Psoas muscle (tissue), 8 donors: ENCODE measurements at places on chromosomes 2 and 18.

GRCh38 chr2:226836548-226836885 lies 663 bp downstream of the RHBDD1 start:
- DNase-seq, result no peak

DNA sequence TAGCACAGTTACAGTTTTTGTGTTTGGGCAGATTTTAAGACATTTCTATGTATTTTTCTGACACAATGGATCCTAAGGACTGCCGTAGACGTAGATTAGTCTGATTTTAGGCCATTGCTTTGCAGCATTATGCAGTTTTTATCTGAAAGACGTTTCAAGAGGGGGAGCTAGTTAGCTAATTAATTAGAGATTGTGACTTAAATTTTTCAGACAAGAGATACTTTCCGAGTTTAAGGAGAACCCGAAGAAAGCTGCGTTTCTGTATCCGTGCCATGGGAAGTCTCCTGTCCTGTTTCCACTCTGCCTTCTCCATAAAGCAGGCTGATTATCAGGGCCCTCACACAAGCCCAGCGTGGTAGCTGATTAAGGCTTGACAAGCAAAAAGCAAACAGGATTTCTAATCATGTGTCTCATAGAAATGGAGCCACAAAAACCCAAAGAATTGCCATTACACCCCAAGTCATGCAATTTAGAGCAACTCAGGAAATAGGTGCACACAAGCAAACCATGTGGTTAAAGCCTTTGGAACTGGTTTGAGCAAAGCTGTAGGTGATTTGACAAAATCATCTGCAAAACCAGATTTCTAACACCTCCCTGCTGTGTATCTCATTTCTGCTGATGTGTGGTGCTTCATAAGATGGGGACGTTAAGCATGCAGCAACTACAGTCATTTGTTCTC lies 808.1 kb downstream of the RNF144A start:
- DNase-seq, result no peak

DNA sequence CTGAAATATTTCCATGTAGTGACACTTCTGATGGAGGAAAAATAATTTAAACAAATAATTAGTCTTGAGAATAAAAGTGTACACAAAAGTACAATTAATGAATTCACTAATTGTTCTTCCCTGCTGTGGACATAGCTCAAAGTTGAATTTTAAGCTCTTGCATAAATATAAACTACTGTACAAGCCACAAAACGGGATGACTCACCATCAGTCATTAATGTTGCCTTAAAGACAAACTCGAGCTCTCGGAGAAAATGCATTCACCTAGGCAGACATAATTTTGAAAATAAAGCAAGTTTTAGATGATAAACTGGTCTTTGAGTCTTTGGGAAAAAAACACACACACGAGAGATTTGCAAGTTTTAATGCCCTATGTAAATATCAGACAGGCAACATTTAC lies 436.4 kb downstream of the ZNF521 start:
- no peak for DNase-seq

- DNase-seq, result no peak
These were observed 53.3 kb downstream of the INHBB start for GRCh38 chr2:120398996-120399888.

DNA sequence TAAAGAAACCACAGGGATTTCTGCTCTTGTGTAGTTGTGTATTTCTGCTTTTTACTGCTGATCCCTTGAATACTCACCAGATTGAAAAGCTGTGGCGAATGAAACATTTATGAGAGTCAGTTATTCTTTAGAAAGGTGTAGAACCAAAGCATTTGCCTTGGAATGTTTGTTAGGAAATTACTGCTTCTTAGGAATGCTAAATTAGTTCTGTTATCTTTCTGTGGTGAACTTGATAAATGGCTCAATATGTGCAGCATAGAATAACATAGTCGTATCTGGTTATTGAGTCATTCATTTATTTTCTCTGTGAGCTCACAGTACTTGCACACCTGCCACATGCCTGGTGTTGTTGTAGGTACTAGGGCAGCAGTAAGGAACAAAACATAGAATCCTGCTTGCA lies 57.0 kb upstream of the FAM237A start:
- no peak for DNase-seq

DNA sequence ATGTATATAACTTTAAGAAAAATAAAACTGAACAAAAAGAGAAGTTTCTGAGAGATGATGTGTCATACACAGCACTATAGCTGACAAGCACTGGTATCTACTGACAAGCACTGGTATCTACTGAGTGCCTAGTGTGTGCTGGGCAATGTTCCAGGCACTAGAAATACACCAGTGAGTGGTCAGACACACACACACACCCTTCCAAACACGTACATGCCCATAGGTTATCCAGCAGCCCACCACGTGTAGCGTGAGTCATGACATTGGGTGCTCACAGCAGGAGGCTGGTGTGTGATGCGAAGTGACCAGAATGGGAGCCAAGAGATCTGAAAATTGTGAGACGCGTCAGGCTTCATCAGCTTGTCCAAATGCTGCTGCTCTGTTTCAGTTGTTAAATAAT lies 12.2 kb upstream of the GNAL start:
- no peak for DNase-seq

DNA sequence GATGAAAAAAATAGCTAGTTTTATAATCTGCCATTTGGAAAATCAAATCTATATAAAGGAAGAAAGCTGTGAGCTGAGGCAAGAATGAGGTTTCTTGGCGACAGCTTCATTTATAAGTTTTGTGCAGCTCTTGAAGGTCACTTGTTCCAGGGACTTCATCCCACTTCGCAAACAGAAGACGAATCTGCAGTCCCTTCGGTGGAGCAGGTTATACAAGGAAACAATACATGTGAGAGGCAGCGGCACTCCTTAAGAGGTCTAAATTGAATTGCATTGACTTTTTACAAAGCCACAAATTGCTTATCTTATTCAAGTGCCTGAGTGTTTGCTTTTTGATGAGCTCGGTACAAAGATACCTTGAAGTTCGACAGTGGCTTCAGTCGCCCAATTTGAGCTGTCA lies 72.2 kb downstream of the C1QL2 start:
- DNase-seq, result no peak

DNA sequence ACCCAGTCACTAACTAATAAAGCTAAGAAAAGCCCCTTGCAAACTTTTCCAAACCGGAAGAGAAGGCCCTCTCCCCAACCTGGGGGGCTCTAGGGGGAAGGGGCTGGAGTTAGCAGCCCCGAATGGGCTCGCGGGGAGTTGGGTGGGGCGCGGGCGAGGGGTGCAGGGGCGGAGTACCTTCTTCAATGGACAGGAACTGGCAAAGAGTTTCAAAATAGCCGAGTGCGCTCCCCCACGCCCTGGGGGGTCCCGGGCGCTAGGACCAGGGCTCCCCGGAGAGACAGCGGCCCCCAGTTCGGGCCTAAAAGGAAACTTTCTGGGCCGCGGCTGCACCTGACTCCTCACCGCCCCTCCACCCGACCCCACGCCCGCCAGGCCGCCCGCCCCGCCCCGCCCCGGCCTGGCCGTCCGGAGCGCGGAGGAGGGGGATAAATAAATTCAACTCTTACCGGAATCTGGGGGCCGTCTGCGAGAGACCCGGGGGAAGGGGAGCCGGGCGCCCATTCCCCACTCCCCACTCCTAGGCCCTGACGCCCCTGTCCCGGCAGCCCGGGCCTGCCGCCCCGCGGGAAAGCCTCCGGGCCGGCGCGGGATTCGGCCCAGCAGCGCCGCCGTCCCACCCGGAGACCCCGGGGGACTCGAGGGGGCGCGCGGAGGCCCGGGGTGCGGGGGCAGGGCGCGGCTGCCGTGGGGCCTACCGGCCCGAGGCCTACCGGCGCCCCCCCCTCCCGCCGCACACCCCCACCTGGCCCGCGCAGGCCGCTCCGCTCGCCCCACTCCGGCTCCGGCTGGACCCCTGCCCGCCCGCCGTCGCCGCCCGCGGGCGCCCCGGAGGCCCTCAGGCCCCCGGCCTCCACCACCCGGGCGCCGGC lies 868 bp downstream of the INO80D start:
- DNase-seq, result peak; percentile 67

DNA sequence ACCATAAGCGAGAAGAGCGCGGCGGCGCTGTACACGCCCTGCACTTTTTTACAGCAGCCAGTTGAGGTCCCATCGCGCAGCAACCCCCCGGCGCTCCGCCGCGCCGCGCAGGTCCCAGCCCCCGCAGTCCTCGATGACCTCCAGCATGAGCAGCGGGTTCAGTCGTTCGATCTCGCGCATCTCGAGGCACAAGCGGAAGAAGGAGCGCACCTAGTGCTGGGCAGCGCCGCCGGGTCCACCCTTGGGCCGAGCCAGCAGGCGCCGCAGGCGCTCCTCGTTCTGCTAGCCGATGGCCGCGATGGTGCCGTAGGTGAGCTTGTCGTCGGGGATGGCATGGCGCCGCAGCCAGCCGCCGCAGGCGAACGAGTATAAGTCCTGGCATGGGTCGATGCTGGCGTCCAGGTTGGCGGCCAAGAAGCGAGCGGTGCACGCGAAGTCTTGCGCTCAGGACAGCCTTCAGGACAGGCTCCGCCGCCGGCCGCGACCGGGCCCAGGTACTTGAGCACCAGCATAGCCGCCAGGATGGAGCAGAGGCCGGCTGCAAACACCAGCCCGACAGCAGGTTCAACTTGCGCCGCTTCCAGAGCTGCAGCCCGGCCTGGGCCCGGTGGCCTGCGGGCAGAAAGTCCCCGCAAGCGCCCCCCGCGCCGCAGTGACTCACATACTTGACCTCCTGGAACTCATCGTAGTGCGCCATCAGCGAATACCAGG lies 8.3 kb downstream of the ALPP start:
- no peak for DNase-seq

GRCh38 chr2:205982776-205983327 lies 103.1 kb downstream of the INO80D start:
- no peak for DNase-seq

DNA sequence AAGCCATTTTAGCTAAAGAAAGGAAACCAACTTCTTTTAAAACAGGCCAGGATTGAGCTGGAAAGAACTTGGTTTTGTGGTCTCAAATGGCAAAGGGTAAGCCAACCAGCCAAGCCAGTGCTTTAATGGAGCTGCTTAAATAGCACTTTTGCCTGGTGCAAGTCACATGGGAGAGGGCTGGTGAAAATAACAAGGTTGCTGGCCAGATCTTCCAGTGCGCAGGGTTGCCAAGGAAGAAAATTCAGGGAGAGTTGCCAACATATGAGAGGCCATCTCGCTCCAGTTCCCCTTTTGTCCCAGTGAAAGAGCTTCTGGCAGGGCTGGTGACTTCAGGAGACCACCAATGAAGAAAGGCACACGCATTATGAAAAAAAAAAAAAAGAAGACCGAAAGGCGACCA lies 57.3 kb downstream of the IRS1 start:
- DNase-seq, result peak; percentile 40

GRCh38 chr2:148306027-148306426 lies 285.1 kb downstream of the MBD5 start:
- DNase-seq, result no peak
